EH (cell line): ENCODE measurements at places on chromosomes 3 and 15.
A peak's percentile ranks its signal among the peaks of the same experiment; 100 is the strongest.

GRCh38 chr15:100877551-100877950 lies 2.1 kb upstream of the ALDH1A3 start:
- no peak for DNase-seq

DNA sequence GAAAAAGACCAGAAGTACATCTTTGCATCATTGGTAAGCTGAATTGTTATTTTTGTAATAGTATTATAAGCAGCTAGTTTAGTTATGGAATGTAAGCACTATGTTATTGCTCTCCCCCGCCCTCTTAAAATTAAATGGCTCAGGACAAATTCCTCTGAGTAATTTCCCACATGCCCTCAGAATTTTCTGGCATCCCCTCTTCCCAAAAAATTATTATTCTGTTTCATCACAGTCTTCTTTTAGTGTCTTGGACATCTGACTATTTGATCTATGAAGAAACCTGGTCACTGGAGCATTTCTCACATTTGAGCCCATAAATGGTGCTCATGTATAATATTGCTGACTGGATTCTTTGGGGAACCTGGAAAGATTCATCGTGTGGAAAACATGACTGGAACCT lies 68.3 kb downstream of the KLHL25 start:
- DNase-seq = peak; percentile 79

- DNase-seq = no peak
These were observed 52.9 kb downstream of the CCNL1 start for GRCh38 chr3:157107037-157107436.

DNA sequence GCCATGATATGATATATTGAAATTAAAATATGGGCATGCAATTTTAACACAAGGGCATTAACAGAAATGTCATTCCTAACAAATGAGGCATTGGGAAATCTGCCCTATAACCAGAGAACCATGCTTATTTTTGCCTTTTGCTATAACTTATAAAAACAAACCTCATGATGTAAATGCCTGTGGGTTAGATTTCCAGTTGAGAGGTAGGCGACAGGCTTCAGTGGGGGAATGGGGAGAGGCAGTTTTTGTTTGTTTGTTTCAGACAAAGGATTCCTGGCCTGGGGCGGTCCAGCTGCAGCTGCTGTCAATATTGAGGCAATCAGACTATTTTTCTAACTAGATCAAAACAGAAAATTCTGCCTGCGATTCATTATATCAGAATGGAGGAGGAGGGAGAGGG lies 490.4 kb upstream of the CFAP20DC start:
- DNase-seq = peak; percentile 80

GRCh38 chr3:7484636-7485035 lies 623.7 kb downstream of the GRM7 start:
- DNase-seq = no peak

- no peak for DNase-seq
These were observed 302.1 kb upstream of the STT3B start for GRCh38 chr3:31230425-31231223.

- DNase-seq = no peak
These were observed 45.6 kb downstream of the PEX5L start for GRCh38 chr3:179991104-179991503.

DNA sequence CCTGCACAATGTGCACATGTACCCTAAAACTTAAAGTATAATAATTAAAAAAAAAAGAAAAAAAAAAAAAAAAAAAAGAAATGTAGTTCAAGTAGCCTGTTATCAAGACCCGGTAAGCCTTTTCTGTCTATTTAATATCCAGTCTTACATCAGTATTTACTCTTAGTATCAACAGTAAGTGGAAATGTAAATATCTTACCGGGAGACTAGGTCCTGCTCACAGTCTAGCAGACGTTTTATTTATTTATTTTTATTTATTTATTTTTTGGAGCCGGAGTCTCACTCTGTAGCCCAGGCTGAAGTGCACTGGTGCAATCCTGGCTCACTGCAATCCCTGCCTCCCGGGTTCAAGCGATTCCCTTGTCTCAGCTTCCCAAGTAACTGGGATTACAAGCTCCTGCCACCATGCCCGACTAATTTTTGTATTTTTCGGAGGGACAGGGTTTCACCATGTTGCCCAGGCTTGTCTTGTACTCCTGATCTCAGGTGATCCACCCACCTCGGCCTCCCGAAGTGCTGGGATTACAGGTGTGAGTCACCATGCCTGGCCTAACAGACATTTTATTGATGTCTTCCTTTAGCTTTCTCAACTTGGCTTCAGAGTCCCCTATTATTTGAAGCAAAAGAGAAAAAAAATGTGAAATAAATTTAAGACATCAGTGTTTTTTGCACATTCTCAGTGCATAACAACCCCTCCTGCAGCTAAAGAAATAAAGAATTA lies 19.9 kb downstream of the C2CD4B start:
- DNase-seq = no peak

DNA sequence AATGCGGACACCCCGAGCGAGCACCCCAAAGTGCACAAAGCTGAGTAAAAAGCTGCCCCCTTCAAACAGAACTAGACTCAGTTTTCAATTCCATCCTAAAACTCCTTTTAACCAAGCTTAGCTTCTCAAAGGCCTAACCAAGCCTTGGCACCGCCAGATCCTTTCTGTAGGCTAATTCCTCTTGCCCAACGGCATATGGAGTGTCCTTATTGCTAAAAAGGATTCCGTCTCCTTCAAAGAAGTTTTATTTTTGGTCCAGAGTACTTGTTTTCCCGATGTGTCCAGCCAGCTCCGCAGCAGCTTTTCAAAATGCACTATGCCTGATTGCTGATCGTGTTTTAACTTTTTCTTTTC lies 5.3 kb downstream of the BHLHE40 start:
- no peak for DNase-seq

DNA sequence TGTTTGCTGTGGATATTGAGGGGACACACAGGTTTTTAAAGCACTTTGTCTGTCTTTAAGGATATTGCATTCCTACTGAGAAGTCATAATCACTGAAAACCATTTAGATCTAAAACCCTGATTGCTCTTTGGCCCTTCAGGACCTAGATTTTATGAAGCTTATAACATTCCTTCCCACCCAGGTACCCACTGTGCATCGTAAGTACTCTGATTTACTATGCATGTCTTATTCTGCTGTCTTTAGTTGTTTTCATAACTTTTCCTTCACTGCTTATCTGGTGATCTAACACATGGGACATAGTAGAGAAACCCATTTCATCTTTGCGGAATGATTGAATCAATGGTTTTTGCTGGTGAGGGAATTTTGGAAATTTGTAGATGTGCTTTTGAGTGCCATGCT lies 247.0 kb upstream of the RARB start:
- no peak for DNase-seq

- DNase-seq = peak; percentile 4
These were observed 1036.6 kb downstream of the IGSF11 start for GRCh38 chr3:117998071-117998470.

- DNase-seq = no peak
These were observed 30.8 kb upstream of the GOLGA6L9 start for GRCh38 chr15:82398785-82399184.

GRCh38 chr15:29102911-29103823 lies 166.5 kb downstream of the NSMCE3 start:
- DNase-seq = peak; percentile 65
